ENCODE measurements at places on chromosomes 3 and 15.

GRCh38 chr3:110343945-110344344 lies 727.7 kb upstream of the NECTIN3 start:
- DNase-seq, result no peak

GRCh38 chr3:153889905-153890334 lies 231.3 kb upstream of the ARHGEF26 start:
- DNase-seq, result no peak

DNA sequence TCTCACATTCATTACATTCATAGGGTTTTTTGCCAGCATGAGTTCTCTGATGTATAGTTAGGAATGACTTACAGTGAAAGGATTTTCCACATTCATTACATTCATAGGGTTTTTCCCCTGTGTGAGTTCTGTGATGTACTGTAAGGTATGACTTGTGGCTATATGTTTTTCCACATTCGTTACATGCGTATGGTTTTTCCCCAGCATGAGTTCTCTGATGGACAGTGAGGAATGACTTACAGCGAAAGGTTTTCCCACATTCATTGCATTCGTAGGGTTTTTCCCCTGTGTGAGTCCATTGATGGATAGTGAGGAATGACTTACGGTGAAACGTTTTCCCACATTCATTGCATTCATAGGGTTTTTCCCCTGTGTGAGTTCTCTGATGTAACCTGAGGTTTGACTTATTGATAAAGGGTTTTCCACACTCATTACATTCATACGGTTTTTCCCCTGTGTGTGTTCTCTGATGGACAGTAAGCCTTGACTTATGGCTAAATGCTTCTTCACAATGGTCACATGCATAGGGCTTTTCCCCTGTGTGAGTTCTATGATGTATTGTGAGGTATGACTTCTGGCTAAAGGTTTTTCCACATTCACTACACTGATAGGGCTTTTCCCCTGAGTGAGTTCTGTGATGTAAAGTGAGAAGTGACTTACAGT lies 47.4 kb downstream of the ZNF717 start:
- no peak for DNase-seq

- DNase-seq, result peak; percentile 22
Observed at GRCh38 chr3:150414258-150414657, 6.2 kb downstream of the TSC22D2 start.

DNA sequence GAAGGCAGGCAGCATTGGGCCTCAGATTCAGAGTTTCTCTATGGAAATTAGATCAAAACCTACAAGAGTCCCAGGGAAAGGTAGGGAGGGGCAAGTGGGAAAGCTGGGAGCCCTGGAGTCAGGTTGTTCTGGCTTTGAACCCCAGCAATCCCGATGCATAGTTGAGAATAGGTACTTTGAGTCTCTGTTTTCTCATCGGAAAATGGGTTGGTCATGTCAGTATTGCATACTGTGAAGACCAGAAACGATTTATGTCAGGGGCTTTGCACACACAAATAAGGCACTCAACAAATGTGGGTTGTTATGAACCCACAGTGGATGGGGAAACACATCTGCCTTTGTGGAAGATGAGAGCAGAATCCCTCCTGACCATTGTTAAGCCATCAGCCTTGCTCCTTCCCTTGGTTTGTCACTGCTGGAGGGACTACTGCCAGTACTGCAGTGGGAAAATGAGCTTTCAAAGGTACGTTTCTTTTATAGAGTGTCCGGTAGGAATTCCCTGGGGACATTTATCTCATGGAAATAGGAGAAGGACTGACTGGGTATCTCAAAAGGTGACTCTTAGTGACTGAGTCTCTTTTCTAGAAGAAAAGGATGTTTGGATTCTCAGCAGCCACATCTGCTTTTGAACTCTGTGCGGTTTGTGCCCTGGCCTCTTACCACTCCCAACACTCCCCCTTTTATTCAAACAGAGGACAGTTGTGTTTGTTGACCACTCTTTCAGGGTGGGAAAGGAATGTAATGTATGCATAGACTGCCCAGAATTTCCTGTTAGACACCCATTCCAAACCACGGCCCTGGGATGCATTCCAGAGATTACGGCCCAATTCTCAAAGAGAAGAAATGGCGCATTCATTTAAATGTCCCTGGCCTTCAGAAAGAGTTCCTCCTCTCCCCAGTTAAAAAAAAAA lies 54.6 kb upstream of the VILL start:
- no peak for DNase-seq

GRCh38 chr3:60792249-60792852 lies 458.9 kb downstream of the FHIT start:
- DNase-seq, result no peak

DNA sequence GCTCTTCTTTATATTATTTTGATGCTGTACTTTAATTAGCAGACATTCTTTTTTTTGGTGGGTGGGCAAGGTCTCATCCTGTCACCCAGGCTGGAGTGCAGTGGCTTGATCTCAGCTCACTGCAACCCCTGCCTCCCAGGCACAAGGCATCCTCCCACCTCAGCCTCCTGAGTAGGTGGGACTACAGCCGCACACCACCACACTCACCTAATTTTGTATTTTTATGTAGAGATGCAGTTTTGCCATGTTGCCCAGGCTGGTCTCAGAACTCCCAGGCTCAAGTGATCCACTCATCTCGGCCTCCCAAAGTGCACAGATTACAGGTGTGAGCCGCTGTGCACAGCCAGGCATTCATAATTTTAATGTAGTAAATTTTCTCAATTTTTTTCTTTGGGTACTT lies 608.1 kb downstream of the ZNF385D start:
- no peak for DNase-seq

DNA sequence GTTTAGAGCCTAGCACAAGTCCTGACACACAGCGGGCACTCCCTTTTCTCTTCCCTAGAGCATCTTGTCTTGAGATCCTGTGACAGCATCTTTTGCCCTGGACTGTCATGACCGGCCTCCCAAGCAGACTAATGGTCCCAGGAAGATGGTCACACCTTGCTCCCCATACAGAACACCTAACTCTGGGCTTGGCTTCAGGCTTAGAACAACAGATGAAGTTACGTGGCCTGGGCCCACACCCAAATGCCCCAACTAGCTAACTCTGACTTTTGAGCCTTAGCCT lies 781 bp upstream of the IP6K1 start:
- DNase-seq, result no peak

DNA sequence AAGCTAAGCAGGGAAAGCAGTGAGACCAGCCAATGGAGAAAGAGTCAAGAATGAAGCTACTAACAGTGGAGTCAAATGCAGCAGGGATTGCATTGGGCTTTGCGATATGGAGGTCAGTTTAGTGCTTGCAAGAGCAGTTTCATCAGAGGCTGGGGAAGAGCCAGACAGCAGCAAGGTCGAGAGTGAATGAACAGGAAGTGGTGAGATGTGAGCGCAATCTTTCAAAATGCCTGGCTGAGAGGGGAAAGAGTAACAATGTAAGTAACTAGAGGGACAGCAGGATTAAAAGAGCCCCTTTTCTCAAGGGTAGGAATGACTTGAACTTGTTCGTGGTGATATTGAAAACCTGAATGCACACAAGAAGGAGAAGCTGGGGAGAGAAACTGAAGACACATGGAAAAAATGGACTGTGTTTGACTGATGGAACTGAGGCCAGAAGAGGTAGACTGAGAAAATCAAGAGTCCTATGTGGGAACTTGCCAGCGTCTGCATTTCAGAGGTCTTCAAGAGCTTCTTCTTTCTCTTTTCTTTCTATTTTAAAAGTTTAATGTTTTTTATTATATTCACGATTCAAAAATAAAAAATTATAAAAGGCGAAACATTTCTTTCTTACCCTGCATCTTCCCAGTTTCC lies 30.6 kb upstream of the GPR160 start:
- no peak for DNase-seq

DNA sequence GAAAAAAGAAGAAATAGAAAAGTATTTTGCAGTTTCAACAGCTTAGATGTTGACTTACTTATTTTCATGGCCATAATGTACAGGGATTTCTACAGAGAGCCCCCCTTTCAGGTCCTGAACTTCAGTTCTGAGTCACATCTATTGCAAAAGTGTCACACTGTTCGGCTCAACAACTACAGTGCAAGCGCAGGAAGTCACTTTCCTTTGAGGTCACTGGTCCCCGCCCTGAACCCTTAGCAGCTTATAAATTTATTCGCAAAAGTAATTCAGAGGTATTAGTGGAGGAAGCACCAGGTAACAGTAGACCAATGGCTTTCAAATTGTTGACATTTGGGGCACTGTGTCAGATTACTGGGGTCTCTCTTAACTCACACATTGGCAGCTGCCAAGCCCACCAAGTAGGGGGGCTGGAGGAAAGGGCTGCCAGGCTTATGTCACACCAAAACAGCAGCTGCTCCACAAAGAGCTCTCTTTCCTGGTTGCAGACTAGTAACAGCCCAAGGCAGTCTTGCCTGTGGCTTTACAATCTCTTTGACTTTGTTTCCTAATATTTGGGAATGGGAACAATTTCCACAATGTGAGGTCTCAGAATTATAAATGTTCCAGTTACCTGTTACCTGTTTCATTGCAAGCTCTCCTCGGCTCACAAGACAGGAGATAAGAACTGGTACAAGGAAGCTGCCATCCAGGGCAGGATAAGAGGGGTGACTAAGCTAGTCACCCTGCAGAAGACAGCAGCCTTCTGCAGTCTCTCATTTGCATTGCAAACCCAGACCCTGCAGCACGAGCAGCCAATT lies 130.2 kb upstream of the STRIT1 start:
- no peak for DNase-seq

DNA sequence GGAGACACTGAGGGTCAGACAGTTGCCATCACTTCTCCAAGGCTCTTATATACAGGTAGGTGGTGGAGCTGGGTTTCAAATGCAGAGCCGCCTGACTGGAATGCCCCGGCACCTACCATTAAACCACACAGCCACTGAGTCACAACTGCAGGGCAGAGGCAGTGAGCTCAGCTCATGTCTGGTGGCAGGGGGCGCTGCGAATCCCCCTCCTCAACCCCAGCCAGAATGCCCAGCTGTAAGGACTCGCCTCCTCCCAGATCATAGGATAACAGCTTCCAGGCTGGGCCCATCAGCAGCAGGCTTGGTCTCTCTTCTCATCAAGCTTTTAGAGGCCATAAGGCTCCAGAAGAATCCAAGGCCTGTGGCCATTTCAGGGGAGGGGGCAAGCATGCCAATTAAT lies 26.4 kb downstream of the ADCY5 start:
- no peak for DNase-seq

DNA sequence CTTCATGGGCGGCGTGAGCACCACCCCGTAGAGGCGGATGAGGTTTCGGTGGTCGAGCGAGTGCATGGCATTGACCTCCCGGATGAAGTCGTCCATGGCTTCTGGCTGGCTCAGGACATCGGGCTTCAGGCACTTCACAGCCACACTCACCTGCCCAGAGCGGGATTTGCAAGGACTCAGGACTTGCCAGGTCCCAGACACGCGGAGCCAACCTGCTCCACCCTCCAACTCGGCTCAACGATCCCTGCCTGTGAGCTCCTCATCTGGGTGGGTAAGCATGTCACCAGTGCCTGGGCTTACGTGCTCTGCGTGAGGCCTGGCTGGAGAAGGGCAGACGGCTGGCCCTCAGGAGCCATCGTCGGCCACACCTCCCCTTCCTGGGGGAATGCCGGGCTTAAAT lies 25.2 kb downstream of the TNK2 start:
- no peak for DNase-seq

DNA sequence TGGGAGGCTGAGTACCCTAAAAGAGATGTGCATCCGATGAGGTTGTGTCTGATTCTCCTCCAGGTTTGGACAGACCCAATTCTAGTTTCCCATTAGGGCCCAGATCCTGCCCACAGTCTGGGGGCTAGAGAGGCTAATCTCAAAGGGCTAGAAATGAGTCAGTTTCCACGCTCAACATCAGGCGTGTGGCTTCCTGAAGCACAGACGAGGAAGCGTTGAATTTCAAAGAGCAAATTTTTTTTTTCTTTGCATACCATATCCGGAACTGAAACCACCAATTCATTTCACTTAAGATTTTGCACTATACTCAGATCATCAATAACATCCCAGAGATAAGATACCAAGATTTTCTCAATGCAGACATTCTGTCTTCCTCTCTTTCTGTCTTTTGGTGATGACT lies 173.8 kb upstream of the BCL6 start:
- no peak for DNase-seq

GRCh38 chr3:113585720-113586119 lies 53.4 kb downstream of the SIDT1 start:
- no peak for DNase-seq

DNA sequence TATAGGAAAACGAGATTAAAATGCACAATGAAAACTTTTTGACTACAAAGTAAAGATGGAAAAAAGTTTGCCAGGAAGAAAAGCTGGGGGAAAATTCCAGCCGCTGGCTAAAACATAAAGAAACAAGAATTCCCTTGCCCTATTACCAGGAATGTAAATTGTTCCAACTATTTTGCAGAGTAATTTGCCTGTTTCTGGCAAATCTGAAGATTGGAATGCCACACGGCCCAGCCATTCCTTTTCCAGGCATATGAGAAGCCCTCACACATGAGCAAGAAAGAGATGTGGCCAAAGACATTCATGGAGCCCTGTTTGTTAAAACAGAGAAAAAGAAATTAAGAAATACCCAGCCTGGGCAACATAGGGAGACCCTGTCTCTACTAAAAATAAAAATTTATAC lies 8.4 kb upstream of the GATA2 start:
- no peak for DNase-seq

DNA sequence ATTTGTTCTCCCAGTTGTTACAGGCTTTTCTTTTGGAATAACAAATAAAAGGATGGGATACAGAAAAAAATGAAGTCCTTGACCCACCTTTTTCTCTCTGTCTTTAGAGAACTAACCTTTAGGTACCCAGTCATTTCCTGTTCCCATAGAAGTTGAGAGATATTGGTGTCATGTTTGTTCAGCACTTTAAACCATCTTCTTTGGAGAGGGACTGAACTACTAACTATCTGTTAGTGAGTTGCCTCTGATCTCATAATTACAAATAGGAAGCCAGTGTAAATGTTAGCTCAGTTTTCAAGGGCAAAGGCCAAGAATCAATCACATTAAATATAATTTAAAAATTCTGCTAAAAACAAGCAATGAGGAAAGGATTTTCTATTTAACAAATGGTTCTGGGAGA lies 72.9 kb upstream of the DCBLD2 start:
- DNase-seq, result no peak

DNA sequence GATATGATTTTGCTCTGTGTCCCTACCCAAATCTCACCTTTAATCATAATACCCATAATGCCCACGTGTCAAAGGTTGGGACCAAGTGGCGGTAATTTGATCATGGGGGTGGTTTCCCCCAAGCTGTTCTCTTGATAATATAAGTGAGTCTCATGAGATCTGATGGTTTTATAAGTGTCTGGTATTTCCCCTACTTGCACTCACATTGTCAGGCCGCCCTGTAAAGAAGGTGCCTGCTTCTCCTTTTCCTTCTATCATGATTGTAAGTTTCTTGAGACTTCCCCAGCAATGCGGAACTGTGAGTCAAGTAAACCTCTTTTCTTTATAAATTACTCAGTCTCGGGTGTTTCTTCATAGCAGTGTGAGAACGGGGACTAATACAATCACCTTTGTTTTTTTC lies 279.8 kb downstream of the ARPP21 start:
- no peak for DNase-seq

GRCh38 chr3:33388374-33389100 lies 51.7 kb downstream of the UBP1 start:
- no peak for DNase-seq

- no peak for DNase-seq
Observed at GRCh38 chr3:142785996-142786395, 62.2 kb downstream of the TRPC1 start.

Measured in nucleus accumbens (tissue), 56 donors.